ENCODE measurements at places on chromosomes 7 and 10. TPM values are rescaled to one million over a fixed set of nuclear protein-coding genes. Genes with fewer than 3 reads are reported as not detected.

C10orf67 gene
- 2.3 TPM for polyA plus RNA-seq

ADO gene
- 36.6 TPM for polyA plus RNA-seq

HABP2 gene
- 0.39 TPM for polyA plus RNA-seq

TAS2R41 gene
- not detected for polyA plus RNA-seq

- no peak for DNase-seq
Observed at GRCh38 chr10:56874950-56875349, 513.9 kb upstream of the ZWINT start.

DNA sequence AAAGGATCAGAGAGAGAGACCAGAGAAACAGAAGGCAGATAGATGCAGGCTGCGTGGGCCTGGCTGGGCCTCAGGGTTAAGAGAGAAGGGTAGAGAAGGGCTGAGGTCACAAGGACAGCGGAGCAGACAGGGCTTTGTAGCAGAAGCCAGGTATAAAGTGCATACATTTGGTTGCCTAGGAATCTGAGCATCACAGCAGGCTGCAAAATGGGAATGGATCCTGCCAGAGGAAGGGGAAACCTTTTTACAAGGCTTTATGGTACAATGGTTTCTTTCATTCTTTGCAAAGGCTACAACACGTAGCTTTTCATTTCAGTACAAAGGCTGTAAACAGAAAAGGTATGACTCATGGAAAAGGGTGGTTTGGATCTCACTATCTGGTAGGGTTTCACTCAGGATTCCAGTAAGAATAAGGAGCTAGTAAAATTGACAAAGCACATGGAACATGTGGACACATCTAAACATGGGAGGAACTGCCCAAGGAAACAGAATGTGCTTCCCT lies 275.1 kb downstream of the DOCK4 start:
- no peak for DNase-seq

- no peak for DNase-seq
Observed at GRCh38 chr7:149296368-149296767, 34.4 kb downstream of the ZNF783 start.

DNA sequence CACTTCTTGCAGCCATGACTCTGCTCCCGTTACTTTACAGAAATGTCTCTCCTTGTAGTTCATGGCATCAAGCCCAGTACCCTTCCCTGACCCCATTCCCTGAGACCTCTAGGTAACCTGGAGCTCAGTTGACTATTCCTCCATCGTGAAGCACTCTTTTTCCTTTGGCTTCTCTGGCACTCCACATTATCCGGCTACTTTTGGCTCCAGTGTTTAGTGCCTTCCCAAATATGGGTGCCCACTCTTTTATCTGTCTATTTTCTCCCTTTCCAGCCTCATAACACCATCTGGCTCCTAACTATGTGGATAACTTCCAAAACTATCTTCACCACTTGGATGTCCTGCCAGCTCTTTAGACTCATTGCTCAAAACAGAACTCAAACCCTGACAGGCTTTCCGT lies 744.7 kb upstream of the GALNT17 start:
- DNase-seq, result no peak

- DNase-seq, result no peak
Observed at GRCh38 chr7:130256704-130257103, 10.0 kb upstream of the CPA2 start.

DNA sequence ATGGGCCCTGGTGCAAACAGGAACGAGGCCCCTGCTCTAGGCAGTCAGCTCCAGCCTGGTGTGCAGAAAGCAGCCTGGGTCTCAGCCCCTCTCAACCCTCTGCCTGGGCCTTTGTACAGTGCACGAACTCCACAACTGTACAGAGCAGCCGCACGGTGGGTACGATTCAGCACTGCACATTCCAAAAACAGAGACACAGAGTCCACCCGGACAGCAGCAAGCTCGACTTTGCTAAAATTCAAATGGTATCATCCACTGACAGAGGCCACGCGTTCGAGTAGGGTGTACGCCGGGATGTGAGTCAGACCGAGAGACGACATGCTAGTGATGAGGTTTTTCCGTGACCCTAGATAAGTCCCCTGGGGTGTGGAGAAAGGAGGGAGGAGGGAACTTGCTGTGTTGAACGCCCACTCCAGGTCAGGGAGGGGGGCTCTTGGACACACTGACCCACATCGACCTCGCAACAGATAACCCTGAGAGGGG lies 65.6 kb upstream of the PDGFA start:
- DNase-seq, result no peak

GRCh38 chr10:94777886-94778458 lies 15.5 kb downstream of the CYP2C19 start:
- DNase-seq, result no peak

DNA sequence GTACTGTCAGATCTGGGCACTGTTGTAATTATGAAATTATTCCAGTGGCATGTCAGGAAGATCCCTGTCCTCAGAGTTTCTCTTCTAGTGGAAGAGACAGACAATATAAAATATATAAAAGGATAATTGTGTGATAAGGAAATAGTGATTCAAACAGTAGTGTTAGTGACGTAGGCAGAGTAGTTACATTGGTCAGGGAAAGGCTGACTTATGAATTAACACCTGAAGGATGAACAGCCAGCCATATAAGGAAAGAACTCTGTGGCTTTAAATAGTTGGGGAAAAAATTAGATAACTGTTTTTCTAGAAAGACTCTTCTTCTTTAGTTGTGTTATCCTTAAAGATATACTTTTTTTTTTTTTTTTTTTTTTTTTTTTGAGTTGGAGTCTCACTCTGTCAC lies 37.7 kb downstream of the WAC start:
- DNase-seq, result no peak

GRCh38 chr10:65032867-65033769 lies 1511.9 kb downstream of the REEP3 start:
- DNase-seq, result no peak

All from left renal cortex interstitium (tissue), 4 donors.